Smooth muscle cell of the brain vasculature (primary cell): ENCODE measurements at places on chromosomes 6 and 20.

DNA sequence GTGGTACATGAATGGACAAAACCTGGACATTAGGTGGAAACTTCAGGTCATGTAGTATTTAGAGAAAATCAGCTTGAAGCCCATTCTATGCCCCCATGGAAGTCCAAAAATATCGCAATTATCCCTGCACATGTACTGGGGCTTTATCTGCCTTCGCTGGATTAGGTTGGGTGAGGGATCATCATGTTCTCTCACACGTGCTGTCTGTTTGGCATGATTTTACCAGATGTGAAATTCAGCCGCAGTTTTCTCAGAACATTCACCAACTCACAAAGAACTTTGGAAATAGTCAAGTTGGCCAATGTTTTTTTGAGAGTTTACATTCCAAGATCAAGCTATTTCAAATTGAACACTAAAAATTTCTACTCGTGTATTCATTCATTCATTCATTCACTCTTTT, 459.8 kb upstream of the CITED2 start:
- DNase-seq = no peak

- DNase-seq = no peak
These were observed 20.5 kb downstream of the ITPR3 start for GRCh38 chr6:33641602-33642001.

DNA sequence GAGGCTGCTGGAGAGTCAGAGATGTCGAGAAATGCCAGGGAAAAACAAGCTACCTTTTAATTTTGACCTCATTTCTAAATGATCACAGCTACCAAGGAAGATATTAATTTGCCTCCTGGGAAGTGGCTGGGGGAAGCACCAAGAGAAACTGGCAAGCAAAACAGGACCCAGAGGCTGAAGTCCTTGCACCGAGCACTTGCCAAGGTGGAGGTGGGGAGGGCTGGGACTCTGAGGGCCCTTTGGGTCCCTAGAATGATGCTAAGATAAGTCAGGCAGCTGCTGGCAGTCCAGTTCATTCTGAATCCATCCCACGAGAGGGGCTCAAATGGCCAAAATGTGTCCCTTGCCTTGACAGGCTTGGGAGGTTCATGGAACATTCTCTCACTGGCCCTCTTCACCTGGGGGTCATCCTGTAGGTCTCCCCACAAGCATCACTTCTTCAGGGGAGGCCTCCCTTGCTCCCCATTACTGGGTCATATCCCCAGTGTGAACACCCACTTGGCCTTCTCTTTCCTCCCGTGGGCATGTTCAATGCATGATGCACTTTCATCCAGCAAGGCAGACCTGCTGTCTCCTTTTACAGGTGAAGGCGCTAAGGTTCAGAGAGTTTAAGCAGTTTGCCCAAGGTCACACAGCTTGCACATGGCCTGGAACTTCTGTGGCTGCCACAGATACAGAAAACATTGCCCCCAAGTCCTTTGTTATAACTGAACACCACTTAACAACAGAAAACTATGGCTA, 39.1 kb upstream of the BLCAP start:
- no peak for DNase-seq

- no peak for DNase-seq
These were observed 18.8 kb downstream of the RTF2 start for GRCh38 chr20:56487216-56487615.

DNA sequence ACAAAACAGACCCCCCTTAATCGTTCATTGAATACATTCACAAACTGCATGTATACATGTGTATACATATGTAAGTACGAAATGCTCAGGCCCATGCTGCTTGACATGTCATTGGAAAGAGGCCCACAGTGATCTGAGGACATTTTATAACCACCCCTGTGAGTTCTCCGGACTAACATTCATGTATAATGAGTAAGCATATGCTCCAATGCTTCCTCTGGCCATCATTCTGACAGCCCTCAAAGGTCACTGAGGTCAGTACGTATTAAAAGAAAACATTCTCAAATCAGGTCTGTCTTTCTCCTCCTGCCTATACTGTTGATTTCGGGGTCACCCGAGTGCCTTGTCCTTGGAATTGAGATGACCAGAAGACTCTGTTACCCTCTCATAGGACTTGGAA, 54.9 kb downstream of the TENT5A start:
- no peak for DNase-seq

- DNase-seq = no peak
These were observed at the start of gene PPP1R16B for GRCh38 chr20:38805502-38805957. PPP1R16B (plus strand) TSS chr20:38805697; CDS start chr20:38835926, 30,229 bp downstream.

- no peak for DNase-seq
These were observed 1.4 kb upstream of the HLA-DMA start for GRCh38 chr6:32954267-32954666.

- no peak for DNase-seq
These were observed 101.1 kb upstream of the EMILIN3 start for GRCh38 chr20:41467690-41468089.

DNA sequence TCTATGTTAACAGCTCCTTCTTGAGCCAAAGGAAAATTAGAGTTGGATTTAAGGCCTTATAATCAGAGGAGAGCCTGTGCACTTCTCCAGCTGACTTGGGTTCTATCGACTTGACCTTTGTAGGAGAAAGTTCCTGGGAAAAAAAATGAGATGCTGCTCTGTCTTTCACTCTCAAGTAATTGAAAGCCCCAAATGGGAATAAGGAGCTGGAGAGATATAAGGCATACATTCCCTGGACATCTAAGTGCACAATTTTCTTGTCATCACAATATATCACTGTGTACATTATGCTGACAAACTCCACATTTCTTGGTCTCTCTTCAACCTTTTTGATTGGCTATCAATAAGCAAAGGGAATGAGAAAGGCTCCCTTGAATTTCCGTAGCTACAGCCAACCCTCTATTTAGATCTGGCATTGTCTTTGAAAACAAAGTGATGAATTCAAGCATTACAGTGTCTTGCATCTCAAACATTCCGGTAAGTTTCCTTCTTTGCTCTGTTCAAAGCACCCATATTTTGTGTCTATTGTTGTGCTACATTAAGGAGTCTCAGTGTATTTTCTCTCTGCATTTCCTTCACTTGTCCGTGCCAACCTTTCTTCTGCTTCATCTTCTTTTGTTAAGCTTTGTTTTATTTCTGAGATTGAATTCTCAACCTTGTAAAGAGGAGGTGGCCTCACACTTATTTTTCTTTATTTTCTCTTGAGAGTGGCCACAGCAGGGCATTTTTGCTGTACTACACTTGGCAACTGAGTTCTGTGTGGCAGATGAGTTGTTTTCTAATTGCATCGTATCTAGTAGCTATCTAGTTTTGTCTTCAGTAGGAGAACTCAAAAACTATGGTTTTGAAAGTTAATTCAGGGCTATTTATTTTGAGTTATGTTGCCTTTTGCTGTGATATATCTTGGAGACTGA, 450.3 kb upstream of the MAN1A1 start:
- no peak for DNase-seq

- no peak for DNase-seq
These were observed 694.6 kb downstream of the QKI start for GRCh38 chr6:164108869-164109769.

DNA sequence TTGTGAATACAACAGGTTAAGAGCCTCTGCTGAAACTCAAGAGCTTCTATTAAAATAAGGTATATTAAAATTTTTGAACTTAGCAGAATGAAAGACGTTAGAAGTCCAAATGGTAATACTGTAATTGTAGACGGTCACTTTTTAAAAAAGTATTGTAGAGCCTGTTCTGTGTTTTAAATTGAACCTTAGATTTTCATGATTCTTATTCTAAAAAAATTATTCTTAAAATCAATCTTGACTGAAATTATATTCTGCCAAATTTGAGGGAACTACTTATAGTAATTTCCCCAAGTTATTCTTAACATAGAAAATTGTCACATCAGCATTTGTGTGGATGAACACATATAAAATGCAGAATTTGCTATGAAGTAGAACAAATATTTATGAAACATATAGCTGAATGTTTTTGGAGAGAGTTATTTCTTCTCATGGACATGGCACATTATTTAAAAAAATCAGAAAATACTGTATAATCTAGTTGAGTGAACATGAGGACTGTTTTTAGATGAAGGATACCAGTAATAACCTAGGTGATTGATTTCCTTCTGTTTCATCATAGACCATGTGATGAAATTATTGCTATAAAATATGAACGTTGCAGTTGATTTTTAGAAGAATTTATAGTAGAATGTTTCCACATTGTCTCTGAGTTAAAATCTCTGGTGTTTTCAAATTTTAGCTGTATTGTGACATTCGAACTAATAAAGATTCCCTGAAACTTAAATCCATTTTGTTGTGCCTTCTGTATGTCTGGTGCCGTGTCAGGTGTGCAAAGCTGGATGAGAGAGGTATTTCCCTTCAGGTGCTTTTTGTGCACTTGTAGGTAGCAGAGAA, 2.8 kb downstream of the TBPL1 start:
- DNase-seq = no peak

DNA sequence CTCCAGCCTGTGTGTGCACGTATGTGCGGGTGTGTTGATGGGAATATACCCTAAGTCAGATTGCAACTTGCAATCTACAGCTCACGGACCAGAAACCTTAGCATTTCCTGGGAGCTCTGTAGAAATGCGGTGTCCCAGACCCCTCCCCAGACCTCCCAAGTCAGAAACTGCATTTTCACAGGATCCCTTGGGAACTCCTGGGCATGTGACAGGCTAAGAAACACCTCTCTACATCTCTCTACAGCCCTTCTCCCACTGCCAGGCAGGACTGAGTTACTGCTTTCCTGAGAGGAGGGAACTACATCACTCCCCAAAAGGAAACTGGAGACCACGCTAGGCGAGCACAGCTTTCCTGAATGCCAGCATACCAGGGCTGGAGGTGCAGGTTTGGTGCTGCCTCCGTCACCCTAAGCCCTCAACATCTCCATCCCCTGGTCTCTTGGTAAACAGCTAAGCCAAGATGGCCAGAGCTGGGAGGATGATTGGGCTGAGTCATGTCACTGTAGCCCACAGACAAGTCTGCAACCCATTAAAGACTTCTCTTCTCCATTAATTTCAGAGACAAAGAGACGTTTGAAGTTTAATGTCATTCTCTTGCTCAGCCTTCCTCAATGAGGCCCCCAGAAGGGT, 194.4 kb downstream of the BMP7 start:
- DNase-seq = no peak

DNA sequence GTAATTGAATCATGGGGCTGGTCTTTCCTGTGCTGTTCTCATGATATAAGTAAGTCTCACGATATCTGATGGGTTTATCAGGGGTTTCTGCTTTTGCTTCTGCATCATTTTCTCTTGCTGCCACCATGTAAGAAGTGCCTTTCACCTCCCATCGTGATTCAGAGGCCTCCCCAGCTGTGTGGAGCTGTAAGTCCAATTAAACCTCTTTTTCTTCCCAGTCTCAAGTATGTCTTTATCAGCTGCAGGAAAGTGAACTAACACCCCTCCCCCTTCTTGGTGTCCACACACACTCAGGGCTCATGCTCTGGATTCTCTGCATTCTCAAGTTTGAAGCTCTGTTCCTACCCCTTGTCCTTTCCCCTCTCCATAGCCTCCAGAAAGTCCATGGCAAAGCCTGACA, 107.1 kb downstream of the THBS2 start:
- no peak for DNase-seq

DNA sequence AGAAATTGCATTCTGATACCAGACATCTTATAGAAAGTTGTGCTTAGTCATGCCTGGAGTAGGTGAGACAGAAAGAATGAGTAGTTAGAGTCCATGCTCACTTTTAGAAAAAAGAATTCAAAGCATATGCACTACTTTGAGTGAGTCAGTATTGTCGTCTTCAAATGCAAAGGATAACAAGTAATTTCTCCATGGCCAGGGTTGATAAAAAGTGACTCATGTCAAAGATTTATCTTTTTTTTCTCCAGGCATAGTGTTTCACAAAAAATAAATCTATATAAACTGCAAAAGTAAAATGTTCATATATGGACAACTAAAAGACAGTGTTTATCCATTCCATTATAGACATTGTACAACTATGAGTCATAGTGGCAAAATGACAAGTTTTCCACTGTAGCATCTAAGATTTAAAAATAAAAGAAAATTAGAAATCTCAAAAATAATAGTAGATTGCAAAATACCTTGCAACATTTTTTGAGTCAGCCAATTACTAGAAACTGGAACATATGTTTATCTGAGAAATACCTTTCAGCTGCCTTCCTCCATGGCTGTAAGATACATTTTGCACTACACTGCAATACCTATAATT, 329.6 kb downstream of the GRIK2 start:
- no peak for DNase-seq

DNA sequence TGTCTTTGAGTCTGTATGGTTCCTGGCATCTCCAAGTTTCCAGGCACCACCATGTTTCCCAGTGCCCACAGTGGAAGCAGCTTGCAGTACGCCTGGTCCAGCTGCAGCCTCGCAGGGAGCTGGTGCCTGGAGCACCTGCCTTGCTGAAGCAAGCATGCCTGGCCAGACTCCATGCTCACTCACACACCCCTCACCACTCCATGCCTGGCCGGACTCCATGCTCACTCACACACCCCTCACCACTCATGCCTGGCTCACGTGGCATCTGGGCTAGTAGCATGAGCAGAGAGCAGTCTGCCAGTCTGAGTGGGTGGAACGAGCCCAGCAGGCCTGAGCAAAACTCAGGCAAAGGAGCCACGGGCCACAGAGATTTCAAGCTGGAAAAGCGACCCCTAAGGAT, 214.3 kb downstream of the TFAP2C start:
- DNase-seq = no peak

- no peak for DNase-seq
These were observed 78.1 kb downstream of the GRM4 start for GRCh38 chr6:34067814-34068213.

DNA sequence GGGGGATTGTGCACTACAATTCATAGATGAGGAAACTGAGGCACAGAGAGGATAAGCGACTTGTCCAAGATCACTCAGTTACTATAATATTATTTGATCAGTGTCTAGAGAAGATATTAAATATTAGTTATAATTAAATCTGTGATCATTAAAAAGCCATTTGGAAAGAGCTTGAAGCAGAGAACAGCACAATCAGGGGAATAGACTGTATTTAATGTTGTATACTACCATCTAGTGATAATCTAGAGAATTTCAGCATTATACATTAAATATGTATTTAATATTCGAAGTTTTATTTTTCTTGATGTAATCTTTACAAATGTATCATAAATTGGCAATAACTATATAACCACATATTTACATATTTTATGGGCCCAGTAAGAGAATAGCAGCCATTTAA, 20.1 kb upstream of the MTCL3 start:
- no peak for DNase-seq

GRCh38 chr20:25257756-25258475, 10.0 kb downstream of the PYGB start:
- no peak for DNase-seq

GRCh38 chr6:27133281-27134227, 113.9 kb upstream of the PRSS16 start:
- DNase-seq = no peak
